Neural crest cell (in vitro differentiated cells): ENCODE measurements at places on chromosomes 13 and 19. TPM values are rescaled to one million over a fixed set of nuclear protein-coding genes. Genes with fewer than 3 reads are reported as not detected.

GRCh38 chr19:2856457-2857050 lies 10.6 kb upstream of the ZNF556 start:
- no peak for DNase-seq

DNA sequence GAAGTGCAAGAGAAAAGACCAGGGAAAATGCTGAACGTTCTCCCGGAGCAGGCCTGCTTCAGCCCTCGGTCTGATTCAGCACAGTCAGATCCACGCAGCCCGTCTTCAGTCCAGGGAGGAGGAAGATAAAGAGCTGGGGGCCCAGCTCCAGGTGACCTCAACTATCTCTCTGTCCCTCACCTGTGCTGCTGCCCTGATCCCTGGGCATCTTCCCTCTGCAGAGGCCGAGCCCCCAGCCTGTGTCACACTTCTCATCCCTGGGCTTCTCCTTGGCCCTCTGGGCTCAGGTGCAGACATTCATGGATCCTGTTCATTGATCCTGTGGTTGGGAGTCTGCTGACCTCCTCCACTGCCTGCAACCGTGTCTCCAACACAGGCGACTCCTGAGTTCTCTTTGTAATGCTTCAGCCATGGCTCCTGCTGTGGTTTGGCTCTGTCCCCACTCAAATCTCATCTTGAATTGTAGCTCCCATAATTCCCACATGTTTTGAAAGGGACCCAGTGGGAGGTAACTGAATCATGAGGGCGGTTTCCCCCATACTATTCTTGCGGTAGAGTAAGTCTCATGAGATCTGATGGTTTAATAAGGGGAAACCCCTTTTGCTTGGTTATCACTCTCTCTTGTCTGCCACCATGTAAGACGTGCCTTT lies 27.9 kb downstream of the COL4A2 start:
- DNase-seq: no peak

DNA sequence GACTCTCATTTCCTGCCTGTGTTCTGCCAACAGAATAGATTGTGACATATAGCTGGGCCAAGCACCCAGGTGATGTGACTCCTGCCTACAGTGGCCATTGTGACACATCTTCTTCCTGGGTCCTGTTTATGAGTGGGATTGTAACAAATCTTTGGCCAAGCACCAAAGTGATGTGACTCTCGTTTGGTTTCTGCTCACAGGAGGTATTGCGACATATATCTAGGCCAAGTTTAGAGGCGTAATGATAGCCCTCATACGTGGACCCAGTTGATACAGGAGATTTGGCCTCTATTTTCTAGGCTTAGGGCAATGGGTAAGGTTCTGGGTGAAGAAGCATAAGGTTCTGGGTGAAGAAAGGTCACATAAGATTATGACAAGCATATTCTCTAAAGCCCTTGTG lies 76.2 kb downstream of the ZNF208 start:
- no peak for DNase-seq

GRCh38 chr13:48155848-48156247 lies 60.9 kb upstream of the MED4 start:
- no peak for DNase-seq

DNA sequence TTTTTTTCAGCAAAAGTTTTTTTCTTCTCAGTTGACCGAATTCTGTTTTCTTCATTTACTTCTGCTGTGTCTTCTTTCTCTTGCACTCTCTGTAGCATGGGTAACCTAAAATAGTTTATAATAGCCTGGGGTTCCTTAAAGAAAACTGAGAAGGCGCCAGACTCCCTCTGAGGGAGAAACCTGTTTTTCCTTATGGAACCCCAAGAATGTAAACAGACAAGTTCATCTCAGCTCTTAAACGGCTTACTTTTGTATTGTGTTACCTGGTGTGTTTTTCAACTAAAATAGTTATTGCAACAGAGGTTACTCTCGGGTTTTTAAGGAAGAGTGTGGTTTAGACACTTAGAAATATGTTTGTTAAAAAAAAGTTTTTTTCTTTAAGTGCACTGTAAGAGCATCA lies 23.8 kb upstream of the TM9SF2 start:
- DNase-seq: no peak

- DNase-seq: no peak
These were observed 45.6 kb downstream of the CELF5 start for GRCh38 chr19:3269916-3270671.

DNA sequence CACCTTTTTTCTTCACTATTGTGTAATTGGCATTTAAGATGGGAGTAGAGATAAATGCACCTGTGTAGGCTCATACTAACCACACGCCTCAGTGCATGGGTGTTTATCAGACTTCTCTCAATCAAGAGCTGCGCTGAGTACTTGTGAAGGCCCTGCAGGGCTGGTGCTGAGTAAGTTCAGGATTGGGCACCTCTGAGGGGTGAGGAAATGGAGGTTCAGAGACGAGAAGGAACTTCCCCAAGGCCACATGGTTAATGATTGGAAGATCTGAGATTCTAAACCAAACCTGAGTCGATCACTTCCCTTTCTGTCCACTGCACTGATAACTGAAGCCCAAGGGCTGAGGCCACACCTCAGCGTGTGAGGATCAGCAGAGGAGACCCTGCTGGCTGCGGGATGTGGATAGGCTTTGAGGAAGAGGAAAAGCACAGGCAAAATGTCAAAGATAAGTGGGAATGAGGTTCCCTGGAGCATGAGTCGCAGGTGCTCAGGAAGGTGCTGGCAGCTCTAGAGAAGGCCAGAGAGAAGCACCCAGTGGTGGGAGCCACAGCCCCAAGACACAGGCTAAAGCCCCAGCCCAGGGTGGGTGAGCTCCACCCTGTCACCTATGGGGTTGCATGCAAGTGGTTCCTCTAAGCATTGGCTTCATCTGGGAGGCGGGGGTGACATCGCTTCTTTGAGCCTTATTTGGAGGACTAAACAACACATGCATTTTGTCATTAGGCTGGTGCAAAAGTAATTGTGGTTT lies 32.3 kb upstream of the GJB6 start:
- DNase-seq: no peak

NPAS1 gene
- 1.5 and 1.9 TPM in 2 replicates for total RNA-seq

ZNF225 gene
- total RNA-seq: 6.9 and 7.8 TPM in 2 replicates

ZNF737 gene
- 17.1 and 18.9 TPM in 2 replicates for total RNA-seq

HS6ST3 gene
- 0.26 and 0.30 TPM in 2 replicates for total RNA-seq

FCAR gene
- total RNA-seq: not detected in 2 replicates
